Hepatocyte (in vitro differentiated cells): ENCODE measurements at places on chromosomes 5 and 9.

DNA sequence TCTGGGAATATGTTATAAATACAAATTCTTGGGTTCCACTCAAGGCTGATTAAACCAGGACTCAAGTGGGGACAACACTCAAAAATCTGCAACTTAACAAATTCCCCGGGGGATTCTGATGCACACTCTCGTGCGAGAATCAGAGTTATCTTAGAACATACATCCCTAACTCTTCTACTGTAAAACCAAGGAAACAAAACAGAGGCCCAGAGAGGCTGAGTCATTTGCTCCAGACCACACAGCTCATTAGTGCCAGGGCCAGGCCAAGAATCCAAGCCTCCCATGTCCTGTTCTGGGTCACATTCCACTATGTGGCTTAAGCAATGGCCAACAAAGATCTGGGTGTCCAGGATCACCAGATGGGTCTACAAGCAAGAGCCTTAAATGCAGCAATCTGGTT, 166.0 kb downstream of the ADAMTS12 start:
- no peak for DNase-seq

DNA sequence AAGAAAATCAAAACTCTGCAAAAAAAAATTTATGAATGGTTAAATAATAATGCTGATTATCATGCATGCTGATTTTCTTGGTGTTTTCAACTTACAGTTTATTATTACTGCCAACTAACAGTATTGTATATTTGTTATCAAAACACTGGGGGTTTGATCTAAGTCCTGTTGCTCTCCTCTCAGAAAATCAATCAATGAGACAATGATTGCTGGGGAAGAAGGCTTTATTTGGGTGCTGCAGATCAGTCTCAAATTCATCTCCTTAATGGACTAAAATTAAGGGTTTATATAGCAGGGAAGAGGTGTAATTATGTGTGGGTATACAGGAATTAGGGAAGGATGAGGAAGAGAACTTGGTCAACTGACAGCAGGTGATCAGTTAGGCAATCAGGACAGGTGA, 565.5 kb upstream of the CDH6 start:
- no peak for DNase-seq

DNA sequence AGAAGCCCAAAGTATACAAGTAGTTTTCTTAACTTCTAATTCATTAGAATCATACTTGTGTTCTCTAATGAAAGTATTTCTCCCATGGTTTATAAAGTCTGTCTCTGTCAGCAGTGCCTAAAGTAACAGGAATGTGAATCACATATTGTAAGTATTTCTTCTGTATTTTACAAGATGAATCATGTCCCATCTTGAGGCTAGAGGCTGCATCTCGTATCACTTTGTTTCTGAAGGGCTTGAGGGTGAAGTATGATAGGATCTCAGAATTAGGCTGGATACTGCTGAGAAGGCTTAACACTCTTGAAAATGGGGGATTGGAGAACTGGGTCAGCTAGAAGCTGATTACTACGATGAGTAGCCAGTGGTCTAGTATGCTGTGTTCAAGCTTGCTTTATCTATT, 242.2 kb upstream of the ACTBL2 start:
- DNase-seq = no peak

GRCh38 chr9:88092797-88093331, 45.4 kb downstream of the SPATA31C2 start:
- peak; percentile 50 for DNase-seq

DNA sequence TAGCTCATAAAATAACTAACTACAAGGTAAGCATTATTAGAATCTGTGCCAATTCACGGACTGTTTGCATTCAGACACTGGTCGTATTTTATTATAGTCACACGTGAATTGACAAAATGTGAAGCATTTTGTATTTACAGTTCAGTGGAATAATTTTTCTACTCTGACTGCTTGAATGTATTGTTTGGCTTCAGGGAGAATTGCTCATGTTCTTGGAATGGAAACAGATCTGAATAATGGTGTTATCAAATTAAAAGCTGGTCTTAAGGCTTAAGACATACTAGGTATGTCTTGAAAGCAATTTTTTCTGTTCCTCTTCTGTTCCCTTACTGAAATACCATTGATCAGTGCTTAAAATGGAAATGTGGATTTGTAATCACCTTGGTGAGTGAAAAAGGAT, 543.7 kb upstream of the TLE4 start:
- DNase-seq = no peak

GRCh38 chr9:111949919-111950318, 53.3 kb downstream of the UGCG start:
- DNase-seq = no peak
